ENCODE measurements at places on chromosomes 6 and 20.
A peak's percentile ranks its signal among the peaks of the same experiment; 100 is the strongest.

- DNase-seq, result no peak
These were observed 1.6 kb downstream of the PGBD1 start for GRCh38 chr6:28282926-28283325.

DNA sequence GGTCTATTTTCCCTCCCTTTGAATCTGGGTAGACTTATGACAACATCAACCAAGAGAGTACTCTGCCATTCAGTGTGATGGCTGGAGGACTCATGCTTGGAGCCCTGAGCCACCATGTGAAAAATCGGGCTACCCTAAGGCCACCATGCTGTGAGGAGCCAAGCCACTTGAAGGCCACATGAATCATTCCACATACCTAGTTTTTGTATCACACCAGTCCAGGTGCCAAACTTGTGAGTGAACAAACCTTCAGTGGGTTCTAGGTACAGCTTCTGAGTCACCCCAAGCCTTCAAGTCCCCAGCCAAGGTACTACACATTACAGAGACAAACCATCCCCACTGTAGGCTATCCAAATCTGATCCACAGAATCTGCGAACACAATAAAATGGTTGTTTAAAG, 37.4 kb upstream of the E2F3 start:
- DNase-seq, result no peak

GRCh38 chr20:63434599-63435378, 37.7 kb downstream of the KCNQ2 start:
- peak; percentile 84 for DNase-seq

GRCh38 chr6:83844170-83844569, 9.0 kb upstream of the RIPPLY2 start:
- DNase-seq, result no peak

GRCh38 chr6:132314432-132314831, 86.8 kb downstream of the MOXD1 start:
- DNase-seq, result no peak

GRCh38 chr6:14371530-14371929, 254.0 kb downstream of the CD83 start:
- no peak for DNase-seq

GRCh38 chr6:16438718-16439591, 200.6 kb downstream of the GMPR start:
- DNase-seq, result no peak

DNA sequence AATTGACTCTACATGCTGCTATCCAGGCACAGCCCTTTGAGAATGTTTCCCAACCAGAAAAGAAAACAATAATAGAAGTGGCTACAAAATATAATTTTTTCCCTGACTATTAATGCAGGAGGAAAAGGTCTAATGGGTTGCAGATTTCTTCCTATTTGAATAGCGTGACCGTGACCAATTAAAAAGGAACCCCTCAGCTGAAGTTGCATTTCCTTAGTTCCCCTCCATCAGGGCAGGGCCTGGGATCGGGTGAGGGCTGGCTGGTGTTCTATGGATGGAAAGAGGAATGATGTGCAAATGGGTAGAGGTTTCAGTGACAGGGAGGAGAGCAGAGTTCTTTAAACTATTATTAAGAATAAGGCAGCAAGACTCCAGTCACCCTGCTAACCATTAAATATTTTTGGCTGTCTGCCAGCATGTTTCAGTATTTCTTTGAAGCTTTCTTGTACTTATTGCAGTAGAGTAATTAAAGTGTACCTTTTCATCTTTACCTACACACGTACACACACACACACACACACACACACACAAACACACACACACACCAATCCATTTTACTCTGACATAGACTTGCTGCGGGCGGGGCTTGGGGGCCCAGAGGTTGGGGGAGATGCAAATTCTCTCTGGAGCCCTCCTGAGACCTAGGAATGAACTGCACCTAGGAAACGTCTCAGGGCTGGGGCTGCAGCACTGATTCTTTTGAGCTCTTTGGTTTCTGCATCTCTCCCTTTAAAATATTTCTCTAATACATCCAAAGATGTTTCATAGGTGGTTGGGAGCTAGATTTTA, 154.8 kb upstream of the SLC35B3 start:
- DNase-seq, result peak; percentile 12

DNA sequence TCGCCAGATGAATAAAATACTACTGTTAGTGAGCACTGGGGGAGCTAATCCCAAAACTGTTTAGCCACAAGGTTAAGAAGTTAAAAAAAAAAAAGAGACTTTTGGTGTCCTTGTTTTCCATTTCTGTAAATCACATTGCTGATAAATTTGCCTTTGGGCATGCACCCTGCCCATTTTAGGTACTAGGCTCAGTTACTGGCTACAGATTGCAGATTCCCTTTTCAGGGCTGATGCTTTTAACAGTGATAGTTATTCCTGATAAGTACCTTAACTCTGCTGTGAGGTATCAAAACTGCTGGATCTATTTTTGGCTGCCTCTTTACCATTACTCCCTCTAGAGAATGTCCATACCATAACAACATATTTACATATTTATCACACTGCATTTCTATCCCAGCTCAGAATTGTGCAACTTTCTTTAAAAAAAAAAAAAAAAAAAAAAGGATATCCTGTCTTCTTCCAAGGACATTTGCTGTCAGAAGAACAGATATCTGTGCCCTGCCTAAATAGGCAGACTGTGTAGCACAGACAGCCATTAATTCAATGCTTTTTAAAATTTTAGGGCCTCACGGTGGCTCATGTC, 94.5 kb downstream of the SSR1 start:
- no peak for DNase-seq

DNA sequence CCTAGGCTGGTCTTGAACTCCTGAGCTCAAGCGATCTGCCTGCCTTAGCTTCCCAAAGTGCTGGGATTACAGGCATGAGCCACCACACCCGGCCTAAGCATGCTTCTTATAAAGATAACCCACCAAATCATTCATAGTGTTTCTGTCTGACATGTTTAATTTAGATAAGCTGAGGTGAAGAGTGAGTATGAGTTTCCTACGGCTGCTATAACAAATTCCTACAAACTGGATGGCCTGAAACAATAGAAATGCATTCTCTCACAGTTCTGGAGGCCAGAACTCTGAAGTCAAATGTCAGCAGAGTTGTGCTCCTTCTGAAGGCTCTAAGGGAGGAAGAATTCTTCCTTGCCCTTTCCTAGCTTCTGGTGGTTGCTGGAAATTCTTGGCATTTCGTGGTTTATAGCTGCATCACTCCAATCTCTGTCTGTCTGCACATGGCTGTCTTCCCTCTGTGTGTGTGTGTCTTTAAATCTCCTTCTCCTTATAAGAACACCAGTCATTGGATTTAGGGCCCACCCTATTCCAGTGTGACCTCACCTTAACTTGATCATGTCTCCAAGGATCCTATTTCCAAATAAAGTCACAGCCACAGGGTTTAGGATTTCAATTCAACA, 29.9 kb downstream of the MAPK13 start:
- DNase-seq, result no peak

DNA sequence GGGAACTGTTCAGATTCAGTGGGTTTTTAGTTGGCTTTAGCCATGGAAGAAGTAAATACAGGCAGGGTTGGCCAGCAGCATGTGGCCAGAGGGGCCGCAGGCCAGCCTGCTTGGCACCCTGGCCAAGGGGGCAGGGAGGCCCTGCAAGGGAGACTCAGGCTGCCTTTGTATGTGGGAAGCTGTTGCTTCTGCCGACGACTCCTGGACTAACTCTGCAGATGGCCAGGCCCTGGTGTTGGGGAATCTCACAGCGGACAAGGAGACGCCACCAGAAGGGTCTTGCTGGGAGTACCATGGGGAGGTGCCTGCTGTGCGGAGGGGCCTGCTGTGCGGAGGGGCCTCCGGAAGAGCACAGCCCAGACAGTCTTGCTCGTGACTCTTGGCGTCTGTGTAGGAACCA, 25.2 kb downstream of the PYGB start:
- no peak for DNase-seq

DNA sequence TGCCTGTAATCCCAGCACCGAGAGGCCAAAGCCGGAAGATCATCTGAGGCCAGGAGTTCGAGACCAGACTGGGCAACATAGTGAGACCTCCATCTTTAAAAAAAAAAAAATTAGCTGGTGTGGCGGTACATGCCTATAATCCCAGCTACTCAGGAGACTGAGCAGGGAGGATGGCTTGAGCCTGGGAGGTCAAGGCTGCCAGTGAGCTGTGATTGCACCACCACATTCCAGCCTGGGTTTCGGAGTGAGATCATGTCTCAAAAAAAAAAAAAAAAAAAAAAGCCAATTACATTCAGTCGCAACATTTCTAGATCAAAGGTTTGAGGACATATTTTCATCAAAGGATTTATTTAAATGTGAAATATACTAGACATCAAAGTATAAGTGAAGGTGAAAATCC, 32.0 kb upstream of the EDN1 start:
- DNase-seq, result no peak

- DNase-seq, result no peak
These were observed 119.7 kb downstream of the FYN start for GRCh38 chr6:111753573-111753972.

DNA sequence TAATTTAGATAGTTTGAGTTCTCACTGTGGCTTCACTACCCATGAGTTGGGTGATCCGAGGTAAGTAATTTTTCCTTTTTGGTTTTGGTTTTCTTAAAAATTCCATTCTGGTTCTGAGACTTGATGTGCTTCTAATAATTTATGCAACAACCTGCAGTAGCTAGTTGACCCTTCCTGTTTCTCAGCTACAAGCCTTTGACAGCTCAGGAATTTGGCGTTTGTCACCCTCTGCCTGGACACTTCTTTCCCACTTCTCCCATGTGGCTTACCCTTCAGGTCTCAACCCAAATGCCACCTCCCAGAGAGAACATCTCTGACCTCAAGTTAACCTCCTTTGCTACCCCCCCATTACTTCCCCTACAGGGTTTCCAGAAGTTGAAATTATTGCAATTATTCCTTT, 49.7 kb upstream of the TSHZ2 start:
- DNase-seq, result no peak

GRCh38 chr6:15588971-15589634, 73.7 kb downstream of the DTNBP1 start:
- no peak for DNase-seq

- DNase-seq, result no peak
These were observed 69.2 kb upstream of the HINT3 start for GRCh38 chr6:125887372-125887771.

GRCh38 chr6:15380351-15380750, 134.5 kb downstream of the JARID2 start:
- no peak for DNase-seq

GRCh38 chr20:37803438-37804307, 99.3 kb upstream of the VSTM2L start:
- DNase-seq, result peak; percentile 60

DNA sequence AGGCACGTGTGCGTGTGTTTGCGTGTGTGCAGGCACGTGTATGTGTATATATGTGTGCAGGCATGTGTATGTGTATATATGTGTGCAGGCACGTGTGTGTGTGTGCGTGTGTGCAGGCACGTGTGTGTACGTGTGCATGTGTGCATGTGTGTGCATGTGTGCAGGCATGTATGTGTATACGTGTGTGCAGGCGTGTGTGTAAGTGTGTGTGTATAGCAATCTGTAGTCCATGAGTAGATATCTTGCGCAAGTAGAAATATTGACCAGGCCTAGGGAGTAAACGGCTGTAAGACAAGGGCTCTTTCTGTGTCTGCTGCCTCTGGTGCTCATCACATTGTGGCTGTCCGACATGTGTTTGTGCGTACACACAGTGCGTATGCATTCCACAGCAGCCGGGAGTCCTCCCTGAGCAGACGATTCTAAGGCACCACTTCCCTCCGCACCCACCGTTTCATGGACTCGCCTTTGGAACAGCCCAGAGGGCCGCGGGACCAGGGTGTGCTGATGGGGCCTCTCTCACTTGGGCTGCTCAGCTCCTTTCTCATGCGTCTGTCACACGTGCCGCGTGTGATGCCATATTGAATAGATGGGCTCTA, 167.6 kb downstream of the ERMARD start:
- DNase-seq, result no peak

DNA sequence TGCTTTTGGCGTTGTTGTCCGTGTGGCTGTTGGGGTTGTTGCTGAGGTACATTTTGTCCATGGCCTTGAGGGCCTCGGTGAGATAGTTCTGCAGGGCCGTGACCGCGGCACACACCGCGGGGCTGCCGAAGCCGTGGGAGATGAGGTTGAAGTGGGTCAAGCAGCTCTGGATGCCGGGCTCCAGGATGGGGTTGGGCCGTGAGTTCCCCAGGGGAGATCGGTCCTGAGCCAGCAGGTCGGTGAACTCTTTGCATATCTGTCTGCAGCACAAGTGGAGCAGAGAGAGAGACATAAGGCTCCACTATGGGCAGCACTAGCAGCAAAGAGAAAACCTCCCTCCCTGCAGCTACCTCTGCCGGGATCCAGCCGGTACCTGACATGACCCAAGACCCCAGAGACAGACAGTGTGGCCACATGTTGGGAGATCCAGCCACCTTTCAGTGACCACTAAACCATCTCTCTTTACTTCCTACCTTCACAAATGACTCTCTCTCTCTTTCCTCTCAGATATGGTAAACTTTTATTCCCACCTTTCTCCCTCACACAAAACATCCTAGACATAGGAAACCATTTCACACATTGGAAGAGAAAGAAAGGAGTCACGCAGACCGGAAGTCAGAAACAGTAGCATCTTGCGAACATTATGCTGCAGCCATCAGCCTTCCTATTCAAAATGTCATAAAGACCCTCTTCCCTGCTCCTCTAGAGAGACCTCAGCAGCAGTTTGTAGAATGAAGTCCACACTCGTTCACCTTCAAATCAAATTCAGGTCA, 16.2 kb downstream of the TFAP2A start:
- peak; percentile 23 for DNase-seq

DNA sequence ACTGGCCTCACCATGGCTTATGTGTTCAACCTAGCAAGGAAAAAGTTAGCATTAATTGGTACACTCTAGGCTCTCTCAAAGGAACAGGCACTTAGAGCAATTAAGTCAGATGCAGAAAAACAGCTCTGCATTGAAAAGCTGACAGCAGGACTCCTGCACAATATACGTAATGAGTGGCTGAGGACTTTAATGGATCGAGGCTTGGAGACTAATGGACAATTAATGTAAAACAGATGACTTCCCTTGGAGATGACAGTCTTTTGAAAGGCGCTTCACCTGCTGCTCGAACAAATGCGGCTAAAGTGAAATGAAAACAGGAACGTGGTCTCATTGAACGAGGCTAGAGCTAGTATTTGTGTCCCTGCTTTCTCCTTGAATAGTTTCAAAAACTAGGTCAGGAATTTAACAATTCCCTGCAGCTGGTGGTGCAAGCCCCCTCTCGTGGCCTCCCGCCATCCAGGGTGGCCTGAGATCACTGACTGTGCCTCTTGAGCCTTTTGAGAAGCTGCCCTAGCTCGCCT, 137.1 kb downstream of the ELOVL4 start:
- peak; percentile 10 for DNase-seq

DNA sequence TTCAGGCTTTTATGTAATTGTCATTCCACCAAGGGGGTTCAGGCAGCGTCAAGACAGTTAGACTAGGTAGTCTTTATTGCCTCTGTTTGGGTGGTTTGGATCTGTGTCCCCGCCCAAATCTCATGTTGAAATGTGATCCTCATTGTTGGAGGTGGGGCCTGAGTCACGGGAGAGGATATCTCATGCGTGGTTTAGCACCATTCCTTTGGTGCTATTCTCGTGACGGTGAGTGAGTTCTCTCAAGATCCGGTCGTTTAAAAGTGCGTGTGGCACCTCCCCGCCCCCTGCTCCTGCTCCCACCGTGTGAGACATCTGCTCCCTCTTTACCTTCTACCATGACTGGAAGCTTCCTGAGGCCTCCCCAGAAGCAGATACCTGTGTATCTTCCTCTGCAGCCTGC, 51.3 kb upstream of the FOXC1 start:
- DNase-seq, result no peak

All from nephron progenitor cell (in vitro differentiated cells).